Karpas-422 (cell line): ENCODE measurements at places on chromosomes 7 and 10.

DNA sequence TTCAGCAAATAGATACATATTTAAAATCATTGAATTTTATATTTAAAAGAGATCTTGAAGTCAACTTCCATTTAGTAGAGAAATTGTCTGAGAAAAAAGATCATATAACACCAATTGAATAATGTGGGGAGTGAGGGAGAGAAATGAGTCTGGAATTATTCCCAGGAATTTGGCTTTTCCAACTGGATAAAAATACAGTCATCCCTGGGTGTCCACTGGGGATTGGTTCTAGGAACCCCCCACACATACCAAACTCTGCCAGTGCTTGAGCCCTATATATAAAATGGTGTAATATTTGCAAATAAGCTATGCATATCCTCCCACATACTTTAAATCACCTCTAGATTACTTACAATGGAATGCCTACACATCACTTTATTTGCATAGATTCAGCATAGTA, 162.8 kb upstream of the SEMA3C start:
- H3K4me3 ChIP-seq: no peak overlapping the region
- no peaks in the 10 kb centered on the region for H3K27me3 ChIP-seq
- H3K4me1 ChIP-seq: no peaks in the 10 kb centered on the region
- DNase-seq: no peak
- H3K36me3 ChIP-seq: no peaks in the 10 kb centered on the region

DNA sequence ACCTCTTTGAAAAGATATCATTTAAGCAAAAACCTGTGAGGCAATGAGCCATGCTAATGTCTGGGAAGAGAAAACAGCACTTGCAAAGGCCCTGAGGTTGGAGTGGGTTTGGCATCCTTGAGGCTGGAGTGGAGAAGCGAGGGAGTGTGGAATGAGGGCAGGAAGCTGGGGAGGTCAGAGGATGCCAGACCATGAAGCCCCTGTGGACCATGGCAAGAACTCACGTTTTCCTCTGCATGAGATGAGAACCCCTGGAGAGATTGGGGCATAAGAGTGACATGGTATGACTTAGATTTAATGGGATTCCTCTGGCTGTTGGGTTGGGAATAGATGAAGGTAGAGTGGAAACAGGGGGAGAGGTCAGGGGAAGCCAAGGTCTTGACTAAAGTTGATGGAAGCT, 49.4 kb downstream of the GPR26 start:
- H3K4me1 ChIP-seq: no peaks in the 10 kb centered on the region
- H3K27me3 ChIP-seq: no peaks in the 10 kb centered on the region
- DNase-seq: no peak
- no peaks in the 10 kb centered on the region for H3K36me3 ChIP-seq
- H3K4me3 ChIP-seq: no peak overlapping the region
- no peak overlapping the region for H3K27ac ChIP-seq

GRCh38 chr10:98509745-98510144, 63.0 kb upstream of the HPS1 start:
- H3K27ac ChIP-seq: no peak overlapping the region
- no peak for DNase-seq
- H3K4me1 ChIP-seq: no peaks in the 10 kb centered on the region
- H3K36me3 ChIP-seq: no peaks in the 10 kb centered on the region

- H3K27ac ChIP-seq: no peak overlapping the region
- no peaks in the 10 kb centered on the region for H3K27me3 ChIP-seq
- peak overlapping the region; percentile 25; the same call in 1 of the 2 replicates for H3K4me3 ChIP-seq
- no peaks in the 10 kb centered on the region for H3K36me3 ChIP-seq
- peak; percentile 82 for DNase-seq
These were observed 962 bp upstream of the SLC26A4 start for GRCh38 chr7:107659666-107660065.
